ENCODE measurements at places on chromosomes 1 and 21.
A peak's percentile ranks its signal among the peaks of the same experiment; 100 is the strongest.

DNA sequence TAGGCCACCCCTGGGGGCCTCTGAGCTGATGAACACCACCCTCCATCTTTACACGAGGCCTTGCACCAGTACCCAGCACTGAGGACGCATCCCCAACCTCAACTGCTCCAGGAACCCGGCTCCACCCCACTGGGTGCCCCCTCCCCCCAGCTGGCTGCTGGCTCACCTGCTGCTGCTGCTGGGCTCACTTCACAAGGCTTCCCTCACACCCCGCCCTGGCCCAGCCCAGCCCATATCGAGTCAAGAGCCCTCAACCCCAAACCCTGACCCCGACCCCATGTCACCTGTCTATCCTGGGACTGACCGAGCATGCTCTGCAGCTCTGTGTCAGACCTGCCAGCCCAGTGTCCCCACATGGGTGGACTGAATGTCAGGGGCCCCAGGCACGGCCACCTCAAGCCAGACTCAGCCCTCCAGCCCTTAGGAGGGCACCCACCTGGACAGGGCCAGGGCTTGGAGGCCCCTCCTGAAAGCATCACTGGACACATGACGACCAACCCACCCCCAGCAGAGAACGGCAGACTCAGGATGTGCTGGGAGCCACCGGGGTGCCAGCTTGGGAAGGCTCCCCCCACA is 21.4 kb downstream of the WNT9A start:
- DNase-seq: no peak

DNA sequence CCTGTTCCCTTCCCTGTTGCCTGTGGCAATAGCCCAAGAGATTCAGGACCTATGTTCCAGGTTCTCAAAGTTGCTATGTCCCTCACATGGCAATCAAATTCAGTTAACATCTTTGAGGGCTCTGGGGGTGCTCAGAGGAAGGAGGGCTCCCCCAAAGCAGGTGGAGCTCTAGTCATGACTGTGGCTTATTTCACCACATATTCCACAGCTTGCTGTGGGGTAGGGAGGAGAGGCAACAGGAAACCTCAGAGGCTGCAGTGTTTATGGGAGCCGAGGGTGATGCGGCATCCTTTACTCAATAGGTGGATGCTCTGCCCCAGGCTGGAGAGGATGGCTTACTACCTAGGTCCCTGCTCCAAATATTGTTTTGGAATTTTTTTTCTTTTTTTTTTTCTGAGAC is 1.2 kb upstream of the MKNK1 start:
- no peak for DNase-seq

GRCh38 chr1:55334160-55334559 is 119.0 kb upstream of the USP24 start:
- DNase-seq: no peak

DNA sequence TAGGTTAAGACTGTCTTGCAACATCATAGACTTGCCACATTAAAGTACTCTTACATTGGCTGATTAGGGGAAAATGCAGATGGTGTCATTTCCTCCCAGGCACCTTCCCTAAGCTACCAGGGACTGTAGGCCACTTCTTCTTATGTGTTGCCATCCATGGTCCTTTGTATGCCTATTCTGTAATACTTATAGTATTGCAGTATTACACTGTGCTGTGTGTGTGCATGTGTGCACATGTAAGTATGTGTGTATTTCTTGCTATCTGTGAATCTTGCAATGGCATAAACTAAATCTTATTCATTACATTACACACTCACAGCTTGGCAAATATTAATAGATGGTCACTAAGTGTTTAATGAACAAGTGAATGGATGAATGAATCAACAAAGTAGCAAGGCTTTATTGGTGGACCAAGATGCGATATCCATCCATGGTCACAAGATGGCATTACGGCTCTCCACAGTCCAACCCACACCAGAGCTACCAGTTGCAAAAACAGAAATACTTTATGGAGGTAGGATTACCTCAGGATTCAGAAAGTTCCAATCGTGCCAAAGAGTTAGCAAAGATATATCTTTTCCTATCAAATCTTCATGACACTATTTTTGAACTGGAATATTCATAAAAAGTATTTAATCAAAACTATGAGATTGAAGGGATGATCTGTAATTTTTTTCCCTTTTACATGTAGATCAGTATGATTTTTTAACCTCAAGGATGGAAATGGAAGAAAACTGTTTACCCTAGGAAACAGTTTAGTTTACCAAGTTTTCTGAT is 160.2 kb downstream of the DENND1B start:
- DNase-seq: peak; percentile 2

GRCh38 chr1:30613188-30613587 is 110.2 kb downstream of the MATN1 start:
- no peak for DNase-seq

DNA sequence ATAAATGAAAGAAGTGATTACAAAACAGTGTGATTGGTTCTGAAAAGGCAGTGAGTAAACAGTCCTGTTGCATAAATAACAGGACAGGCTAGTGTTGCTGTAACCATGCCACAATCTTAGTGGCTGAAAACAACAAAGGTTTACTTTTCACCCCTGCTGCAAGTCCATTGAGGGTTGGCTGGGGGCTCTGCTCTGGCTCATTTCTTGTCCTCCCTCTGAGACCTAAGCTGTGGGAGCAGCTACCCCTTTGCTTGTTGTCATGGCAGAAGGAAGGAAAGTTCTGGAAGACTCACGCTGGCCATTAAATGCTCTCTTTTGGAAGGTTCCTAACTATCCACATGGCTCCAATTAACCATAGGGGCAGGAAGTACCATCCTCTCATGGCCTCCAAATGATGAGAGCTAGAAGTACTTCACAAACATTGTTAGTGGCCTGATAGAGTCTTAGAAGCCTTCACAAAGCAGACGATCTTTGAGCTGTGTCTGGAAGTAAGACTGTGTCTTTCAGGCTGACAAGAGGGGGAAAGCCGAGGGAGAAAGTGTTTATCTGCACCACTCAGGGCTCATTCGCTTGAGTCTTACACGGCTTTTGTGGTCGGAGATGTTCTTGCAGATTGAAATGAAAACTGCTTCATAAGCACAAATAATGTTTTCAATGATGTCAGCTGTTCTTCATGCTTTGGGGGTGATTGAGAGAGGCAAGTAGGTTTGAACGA is 11.9 kb downstream of the RCSD1 start:
- DNase-seq: no peak

DNA sequence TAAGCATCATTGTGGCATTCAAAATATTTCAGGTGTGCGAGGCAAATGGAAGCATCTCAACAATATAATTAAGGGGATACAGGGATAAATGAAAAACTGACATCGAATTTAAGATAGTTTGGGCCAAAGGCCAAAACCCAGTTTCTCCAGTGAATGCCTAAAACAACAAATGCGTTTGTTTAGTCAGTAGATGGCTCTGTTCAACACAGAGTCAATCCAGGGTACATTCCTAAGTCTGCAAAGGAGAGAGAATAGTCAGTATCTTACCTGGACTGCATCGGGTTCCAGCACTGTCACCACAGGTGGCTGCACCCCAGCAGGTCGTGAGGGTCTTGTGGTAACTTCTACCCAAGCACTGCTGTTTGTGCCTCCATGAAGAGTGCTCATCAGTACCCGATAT is 321.1 kb downstream of the KCTD3 start:
- DNase-seq: no peak

- no peak for DNase-seq
Observed at GRCh38 chr1:74775735-74776134, 42.8 kb downstream of the TYW3 start.

DNA sequence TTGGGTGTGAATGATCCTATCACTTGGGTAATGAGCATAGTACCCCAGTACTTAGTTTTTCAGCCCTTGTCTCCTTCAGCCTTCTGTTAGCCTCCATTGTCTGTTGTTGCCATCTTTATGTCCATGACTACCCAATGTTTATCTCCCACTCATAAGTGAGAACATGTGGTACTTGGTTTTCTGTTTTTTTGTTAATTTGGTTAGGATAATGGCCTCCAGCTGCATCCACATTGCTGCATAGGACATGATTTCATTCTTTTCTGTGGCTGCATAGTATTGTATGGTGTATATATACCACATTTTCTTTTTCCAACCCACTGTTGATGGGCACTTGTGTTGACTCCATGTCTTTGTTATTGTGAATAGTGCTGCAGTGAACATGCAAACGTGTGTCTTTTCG is 39.6 kb upstream of the GPR52 start:
- DNase-seq: no peak

- DNase-seq: no peak
Observed at GRCh38 chr1:25703041-25703440, 86.5 kb downstream of the MAN1C1 start.

DNA sequence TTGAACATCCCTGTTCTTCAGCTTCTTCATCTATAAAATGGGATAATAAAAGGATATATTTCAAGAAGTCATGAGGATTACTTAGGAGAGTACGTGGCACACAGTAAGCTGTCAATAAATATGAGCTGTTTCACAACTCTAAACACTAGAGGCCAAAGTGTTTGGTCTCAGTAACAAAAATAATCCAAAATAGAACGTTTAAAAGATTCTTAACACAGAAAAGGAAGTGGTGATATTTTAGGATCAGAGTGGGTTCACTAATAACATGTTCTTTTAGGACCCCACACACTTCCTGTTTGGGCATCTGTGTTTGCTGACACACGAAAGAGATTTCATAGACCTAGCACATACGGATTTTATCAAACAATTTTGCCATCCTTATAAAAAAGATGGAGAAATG is 32.9 kb downstream of the TNFSF18 start:
- DNase-seq: no peak

- DNase-seq: no peak
Observed at GRCh38 chr1:241770115-241770514, 77.9 kb upstream of the EXO1 start.

DNA sequence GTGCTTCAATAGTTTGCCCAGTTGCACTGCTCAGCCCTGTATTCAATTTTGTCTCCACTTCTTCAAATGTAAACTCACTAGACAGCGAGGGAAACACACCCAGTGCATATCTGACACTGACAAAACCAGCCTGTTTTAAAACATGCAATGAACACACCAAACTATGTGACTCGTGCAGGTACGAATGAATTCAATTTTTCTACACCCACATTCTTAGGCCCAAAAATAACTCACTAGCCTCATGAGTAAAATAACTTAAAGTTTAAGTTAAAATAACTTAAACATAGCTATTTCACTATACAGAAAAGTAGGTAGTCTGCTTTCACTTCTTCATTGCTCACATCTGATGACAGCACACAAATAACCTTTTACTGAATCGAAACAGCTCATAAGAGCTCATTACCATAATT is 21.1 kb downstream of the TTC13 start:
- DNase-seq: no peak
